ENCODE measurements at places on chromosomes 7 and 10.

- DNase-seq = no peak
Measured at GRCh38 chr10:3605882-3606281, 179.1 kb downstream of the KLF6 start.

DNA sequence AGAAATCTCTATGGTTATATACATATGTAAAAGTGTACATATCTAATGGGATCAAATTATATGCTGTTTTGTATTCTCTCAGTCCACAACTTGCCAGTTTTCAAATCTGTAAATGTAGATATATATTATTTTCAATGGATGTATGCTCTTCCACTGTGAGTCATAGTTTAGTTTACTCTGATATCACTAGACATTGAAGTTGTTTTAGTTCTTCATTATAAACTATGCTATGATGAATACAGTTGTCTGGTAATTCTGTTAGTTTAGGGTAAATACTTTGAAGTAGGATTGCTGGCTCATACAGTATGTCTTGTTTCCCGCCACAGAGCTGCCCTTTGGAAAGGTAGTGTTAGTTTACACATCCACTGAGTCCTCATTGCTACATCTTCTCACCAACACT is 25.2 kb downstream of the SDK1 start:
- DNase-seq = no peak

DNA sequence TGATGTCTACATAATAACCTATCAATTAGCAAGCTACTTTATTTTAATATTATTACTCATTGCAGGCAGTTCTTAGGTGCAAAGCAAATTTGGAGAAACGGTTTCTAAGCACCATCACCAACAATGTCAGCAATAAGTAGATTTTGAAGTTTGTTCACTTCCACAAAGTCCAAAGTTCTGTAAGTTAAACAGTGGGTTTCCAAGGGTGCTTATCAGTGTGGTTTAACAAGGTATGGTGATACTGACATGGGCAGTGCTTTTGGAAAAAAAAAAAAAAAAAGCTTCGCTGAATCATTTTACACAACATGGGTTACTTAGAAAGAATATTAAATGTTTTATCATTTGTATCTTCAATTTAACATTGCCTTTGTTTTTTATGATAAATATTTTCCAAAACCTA is 101.8 kb downstream of the SPAG6 start:
- no peak for DNase-seq

GRCh38 chr10:33133557-33133956 is 175.5 kb upstream of the ITGB1 start:
- DNase-seq = no peak

DNA sequence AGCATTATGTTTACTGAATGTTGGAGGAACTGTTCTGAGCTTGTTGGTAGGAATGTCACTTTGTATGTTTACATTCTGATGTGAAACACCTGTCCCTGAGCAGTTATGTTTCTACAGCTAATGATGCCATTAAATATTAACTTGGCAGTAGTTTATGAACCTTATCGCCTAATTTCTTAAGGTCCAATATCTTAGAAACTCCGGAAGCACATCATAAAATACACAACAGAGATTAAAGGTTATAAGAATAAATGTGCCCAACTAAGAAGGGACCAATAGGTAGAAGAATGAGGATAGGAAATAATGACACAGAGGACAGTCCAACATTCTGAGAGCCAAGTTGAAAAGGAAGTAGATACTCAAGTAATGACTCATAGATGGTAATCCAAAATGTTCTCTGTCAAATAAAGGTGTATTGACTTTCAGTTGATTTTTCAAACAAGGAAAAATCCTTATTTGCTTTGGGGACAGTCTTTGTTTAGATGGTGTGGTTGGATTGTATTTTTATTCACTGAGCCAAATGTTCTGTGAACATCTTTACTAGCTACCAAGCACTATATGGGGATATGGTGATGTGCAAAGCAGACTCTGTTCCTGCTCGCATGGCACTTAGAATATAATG is 31.9 kb downstream of the LCOR start:
- no peak for DNase-seq

DNA sequence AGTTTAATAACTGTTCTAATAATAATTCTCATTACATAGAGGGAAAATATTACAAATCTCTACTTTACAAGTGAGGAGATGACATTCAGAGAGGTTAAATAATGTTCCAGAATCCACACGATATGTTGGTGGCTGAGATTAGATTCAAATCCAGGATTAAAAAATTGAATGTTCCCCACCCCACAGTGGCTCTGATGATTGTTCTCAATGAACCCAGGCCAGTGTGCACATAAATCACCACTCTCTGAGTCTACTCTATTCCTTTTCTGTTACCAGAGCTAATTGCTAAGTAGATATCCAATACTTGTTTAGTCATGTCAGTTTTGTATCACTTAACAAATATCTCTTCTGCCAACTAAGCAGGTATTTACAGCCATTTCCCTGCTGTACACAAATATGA is 281.0 kb downstream of the ABCA13 start:
- no peak for DNase-seq

DNA sequence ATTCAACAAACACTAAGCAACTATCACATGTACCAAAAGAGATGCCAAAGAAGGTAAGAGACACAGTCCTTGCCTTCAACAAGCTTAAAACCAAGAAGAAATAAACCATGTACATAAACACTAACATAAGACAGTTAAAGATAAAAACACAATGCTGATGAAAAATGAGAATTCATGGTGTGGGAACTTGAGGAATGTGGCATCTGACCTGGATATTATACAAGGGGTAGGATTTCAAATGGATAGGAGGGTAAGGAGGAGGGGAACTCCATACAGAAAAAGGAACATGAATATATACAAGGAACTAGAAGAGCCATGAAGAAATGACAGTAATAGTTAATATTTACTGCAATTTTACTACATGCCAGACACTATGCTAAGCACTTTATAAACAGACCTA is 11.0 kb downstream of the HIBADH start:
- no peak for DNase-seq

GRCh38 chr10:29057822-29058331 is 231.0 kb upstream of the LYZL1 start:
- DNase-seq = no peak

DNA sequence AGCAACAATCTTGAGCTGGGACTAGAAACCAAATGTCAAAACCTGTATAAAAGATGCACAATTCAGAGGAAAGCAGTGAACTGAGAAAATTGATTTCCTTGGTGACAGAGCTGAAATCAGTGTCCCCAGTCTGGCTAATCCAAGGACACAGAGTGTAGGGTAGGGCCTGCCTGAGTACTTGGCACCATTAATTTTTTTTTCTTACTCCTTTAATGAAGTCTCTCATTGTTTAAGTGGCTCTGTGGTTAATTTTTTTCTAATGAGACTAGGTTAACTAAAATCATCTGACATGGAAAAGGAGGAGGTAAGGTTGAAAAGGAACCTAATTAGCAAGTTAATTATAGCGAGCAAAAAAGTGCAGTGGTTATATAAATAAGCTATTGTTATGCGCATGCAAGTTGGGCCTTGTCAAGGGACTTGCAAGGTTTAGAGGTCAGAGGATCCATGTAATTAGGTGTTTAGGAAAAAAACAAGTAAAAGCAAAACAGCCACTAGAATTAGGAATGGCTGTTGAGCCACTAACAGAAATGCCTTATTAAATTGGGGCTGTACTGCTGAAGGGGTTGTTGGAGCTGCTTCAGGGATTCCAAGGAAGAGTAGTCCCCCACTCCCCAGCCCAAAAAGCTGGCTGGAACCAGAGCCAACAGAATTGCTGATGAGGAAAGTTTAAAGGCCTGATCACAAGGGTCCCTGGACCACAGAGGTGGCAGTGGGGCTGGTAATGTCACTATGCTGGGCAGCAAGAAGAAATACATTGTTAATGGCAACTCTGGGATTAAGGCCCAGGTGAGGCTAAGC is 58.9 kb upstream of the STRIP2 start:
- no peak for DNase-seq

DNA sequence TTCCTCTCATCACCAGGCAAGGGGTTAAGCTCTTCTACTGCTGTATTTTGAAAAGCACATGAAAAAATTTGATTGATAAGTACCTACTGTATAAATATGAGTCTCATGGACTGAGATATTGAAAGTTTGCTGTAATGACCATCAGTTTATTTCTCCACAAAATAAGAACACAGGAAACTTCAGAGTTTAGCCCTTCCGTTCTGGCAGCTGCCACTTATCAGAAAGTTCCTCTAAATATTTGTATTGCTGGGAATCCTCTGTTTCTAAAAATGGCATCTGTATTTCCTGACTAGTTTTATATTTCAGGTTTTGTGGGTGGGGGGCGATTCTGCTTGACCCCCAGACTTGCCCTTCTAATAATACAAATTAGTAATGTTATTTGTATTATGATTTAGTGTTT is 92.0 kb downstream of the LYZL2 start:
- no peak for DNase-seq

DNA sequence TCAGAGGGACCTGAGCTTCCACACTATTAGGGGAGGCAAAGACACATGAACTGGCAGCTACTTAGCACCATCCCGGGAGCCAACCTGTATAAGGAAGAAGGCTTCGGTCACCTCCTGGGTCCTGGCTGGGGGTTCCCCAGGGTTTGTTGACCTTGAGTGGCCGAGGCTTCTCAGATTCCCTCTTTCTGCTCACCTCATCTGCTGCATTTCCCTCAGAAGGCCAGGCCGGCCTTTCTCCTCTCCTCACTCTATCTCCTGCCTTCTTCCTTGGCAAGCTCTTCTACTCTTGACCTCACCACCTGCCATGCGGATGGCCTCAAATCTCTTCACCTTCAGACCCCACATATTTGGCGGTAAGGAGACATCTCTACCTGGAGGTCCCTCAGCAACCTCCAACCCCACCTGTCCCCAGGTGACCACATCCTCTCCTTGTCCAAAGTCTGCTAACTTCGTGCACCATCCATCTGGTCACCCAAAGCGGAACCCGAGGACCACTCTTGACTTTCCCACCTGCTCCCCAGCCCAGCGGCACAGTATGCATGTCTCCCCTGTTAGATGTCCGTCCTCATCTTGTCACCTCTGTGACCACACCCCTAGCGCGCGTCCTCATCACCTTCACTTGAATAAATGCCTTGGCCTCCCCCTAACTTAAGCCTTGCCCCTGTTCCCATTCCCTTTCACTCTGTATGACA is 133.8 kb upstream of the UNC5B start:
- DNase-seq = no peak

DNA sequence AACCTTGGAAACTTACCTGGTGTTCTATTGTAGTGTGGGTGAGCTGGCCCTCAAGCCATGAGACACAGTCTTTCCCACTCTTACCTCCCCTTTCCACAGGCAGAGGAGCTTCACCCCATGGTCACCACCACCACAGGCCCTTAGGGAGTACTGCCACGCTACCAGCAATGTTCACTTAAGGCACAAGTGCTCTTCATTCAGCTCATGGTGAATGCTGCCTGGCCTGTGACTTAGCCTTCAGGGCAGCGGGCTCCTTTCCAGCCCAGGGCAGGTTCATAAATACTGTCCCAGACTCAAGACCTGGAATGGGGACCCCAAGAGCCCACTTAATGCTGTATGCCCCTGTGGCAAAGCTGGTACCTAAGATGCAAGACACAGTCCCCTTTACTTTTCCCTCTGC is 109.4 kb downstream of the MYO3A start:
- no peak for DNase-seq

DNA sequence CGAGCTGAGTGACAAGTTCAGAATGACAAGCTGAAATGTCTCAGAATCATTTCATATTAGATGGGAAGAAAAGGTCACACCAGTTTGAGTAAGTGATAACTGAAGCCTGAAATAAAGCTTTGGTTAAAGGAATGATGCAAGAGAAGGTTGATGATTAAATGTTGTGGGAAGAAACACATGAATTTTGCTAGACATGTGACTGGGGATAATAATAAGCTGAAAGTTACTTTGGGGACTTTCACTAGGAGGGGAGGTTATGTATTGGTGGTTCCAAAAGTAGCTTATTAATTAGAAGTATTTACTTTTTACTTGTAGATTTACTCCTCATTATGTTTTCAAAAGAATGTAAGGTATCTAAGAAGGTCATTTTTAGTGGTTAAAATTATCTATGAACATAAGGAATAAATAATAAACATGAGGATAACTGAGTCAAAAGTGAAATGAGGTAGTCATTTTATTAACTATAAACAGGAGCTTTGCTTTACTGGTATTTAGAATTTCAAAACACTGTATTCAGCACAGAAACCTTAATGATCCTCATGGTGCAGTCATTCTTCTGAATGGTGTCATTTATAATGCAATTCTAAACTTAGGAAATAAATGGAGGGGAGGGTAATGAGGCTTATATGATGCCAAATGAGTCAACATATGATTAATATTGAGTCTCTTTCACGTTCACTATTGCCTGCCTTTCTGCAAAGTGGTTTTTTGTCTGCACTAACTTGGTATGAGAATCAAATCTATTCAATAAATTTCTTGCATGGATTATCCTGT is 63.7 kb downstream of the PRKG1 start:
- DNase-seq = no peak

- DNase-seq = no peak
Measured at GRCh38 chr7:102147008-102147407, 139.7 kb upstream of the SH2B2 start.

GRCh38 chr10:88428442-88428841 is 154.7 kb downstream of the RNLS start:
- no peak for DNase-seq

GRCh38 chr10:65419629-65420028 is 1506.2 kb upstream of the LRRTM3 start:
- no peak for DNase-seq

GRCh38 chr10:80535671-80536360 is 1.9 kb upstream of the SH2D4B start:
- no peak for DNase-seq

DNA sequence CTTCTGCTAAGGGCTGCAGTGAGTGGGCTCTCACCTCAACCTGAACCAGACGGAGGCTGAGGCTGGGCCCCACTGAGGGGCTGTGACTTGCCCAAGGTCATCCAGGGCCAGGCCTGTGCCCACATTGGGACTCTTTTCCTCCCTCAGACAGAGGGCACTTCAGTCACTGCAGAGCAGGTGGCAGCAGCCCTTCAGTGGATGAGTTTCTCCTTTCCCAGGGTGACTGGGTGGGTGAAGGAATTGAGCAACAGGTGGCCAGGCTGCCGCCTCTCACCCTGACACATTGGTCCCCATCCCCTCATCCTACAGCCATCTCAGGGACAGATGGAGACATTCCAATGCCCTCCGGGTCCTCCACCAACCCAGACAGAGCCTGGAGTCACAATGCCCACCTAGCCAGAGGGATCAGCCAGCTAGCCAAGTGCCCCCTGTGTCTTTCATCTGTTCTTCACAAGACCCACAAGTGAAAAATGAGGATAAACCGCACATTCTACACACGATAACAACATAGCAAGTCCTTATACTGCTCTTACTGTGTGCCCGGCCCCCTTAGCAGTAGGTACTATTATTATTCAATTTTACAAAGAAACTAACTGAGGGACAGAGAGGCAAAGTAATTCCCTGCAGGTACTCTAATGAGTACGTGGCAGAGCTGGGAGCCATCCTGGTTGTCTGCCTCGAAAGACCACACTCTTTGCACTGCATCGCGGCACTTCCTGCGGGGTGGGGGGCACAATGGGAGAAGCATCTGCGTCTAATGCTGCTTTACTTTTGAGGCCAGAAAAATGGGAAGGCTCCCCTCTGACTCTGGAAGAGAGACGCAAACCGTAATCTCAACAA is 1.7 kb upstream of the SLC18A3 start:
- no peak for DNase-seq

- DNase-seq = no peak
Measured at GRCh38 chr7:117134889-117135552, 181.7 kb downstream of the ST7 start.

Measured in HFF-Myc (cell line).